Activated naive CD4-positive, alpha-beta T cell treated with anti-CD3 and anti-CD28 coated beads for 36 hours (primary cell): ENCODE measurements at places on chromosomes 2 and 18. TPM values are rescaled to one million over a fixed set of nuclear protein-coding genes. Genes with fewer than 3 reads are reported as not detected.

The WNT10A gene
- total RNA-seq, result 1.1 TPM

The CDH20 gene
- not detected for total RNA-seq

The MROH2A gene
- not detected for total RNA-seq

The POMC gene
- 4.8 TPM for total RNA-seq

The EVX2 gene
- not detected for total RNA-seq

The GCA gene
- 40.2 TPM for total RNA-seq

The SOS1 gene
- 17.1 TPM for total RNA-seq

The LONRF2 gene
- total RNA-seq, result not detected

The RNF152 gene
- total RNA-seq, result 0.10 TPM

The FAM124B gene
- total RNA-seq, result 0.32 TPM

The CCDC195 gene
- total RNA-seq, result not detected

The C2orf42 gene
- 23.3 TPM for total RNA-seq

The LAPTM4A gene
- total RNA-seq, result 23.4 TPM

The FEZ2 gene
- total RNA-seq, result 6.5 TPM

The EVA1A gene
- total RNA-seq, result not detected

The BUB1 gene
- total RNA-seq, result 103 TPM

The LRP2 gene
- total RNA-seq, result 0.25 TPM

The ACMSD gene
- total RNA-seq, result not detected

The DYNAP gene
- total RNA-seq, result not detected

The DNAH6 gene
- 0.62 TPM for total RNA-seq

The PRKCE gene
- total RNA-seq, result 10.6 TPM

The SLC38A11 gene
- not detected for total RNA-seq
